ENCODE measurements at places on chromosomes 7 and 10.

DNA sequence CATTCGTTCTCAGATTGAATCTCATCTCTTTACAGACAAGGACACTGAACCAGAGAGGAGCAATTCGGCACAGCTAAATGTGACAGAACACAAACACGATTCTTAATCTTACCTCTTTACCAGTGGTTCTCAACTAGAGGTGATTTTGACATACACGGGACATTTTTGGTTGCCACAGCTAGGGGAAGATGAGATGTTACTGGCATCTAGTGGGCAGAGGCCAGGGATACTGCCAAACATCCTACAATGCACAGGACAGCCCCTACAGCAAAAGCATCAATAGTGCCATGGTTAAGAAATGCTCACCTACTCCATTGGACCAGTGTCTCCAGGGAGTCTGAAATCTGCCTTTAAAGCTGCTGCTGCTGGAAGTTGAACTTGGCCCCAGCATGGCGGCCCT, 27.3 kb downstream of the PDE1C start:
- no peak for DNase-seq

GRCh38 chr10:108147346-108147745, 982.8 kb upstream of the SORCS1 start:
- no peak for DNase-seq

GRCh38 chr7:43461349-43462024, 121.4 kb upstream of the STK17A start:
- no peak for DNase-seq

DNA sequence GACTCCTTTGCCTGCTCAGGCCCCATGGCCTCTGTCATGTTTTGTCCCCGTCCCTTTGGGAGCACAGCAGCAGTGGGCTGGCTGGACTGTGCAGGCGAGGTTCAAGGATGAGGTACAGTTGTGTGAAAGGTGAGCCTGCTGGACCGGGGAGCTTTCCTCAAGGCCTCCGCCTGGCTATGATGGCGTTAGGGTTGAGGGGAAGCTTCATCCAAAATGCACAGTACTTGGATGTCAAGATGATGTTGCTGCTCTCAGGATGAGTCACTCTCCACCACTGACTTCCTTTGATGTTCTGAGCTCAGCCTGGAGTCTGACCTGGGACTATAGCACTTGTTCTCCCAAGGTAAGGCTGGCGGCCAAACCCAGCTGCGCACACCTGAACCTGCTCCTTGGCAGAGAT, 152.7 kb upstream of the SHH start:
- no peak for DNase-seq

- no peak for DNase-seq
Measured at GRCh38 chr10:4934391-4934987, 28.7 kb upstream of the AKR1C1 start.

DNA sequence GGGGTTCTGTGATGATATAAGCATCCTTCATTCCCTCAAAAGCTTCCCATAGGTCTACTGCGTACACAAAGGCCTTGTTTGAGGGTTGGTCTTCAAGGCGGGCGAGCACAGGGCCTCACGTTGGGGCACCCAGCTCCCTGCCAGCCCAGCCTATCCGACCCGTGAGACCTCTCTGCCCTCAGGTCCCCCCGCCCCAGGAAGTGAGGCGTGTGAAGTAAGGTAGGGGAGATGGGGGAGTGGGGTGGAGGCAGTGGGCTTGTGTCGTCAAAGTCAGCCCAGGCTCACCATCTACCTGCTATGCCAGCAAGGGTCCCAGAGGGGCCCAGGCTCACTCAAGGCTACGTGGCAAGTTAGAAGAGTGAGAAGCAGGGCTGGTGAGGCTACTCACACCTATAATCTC, 47.6 kb upstream of the ELFN1 start:
- DNase-seq: no peak
